ENCODE measurements at places on chromosomes 5 and 9.
A peak's percentile ranks its signal among the peaks of the same experiment; 100 is the strongest.

GRCh38 chr9:35380039-35380438 lies 109.9 kb upstream of the RUSC2 start:
- DNase-seq: no peak

DNA sequence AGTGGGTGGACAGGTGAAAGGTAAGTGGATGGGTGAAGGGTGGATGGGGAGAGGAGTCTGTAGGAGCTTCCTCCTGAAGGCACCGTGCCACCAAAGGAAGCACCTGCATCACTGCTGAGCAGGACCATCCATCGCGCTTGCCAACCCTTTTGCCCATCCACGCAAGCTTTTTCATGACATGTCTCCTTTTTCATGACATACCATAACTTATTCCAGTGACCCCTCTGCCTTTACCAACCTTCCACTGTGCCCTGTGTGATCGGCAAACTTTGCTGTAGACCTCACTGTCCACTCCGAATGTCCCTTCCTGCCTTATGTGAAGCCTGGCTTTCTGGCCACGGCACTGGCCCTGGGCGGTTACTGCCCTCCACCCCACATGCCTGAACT lies 13.4 kb downstream of the FLT4 start:
- DNase-seq: peak; percentile 4

- DNase-seq: no peak
Measured at GRCh38 chr5:164220522-164220921, 715.1 kb downstream of the MAT2B start.

GRCh38 chr5:56413546-56413945 lies 180.4 kb upstream of the ANKRD55 start:
- no peak for DNase-seq

- DNase-seq: no peak
Measured at GRCh38 chr5:6458833-6459232, 10.2 kb downstream of the UBE2QL1 start.

DNA sequence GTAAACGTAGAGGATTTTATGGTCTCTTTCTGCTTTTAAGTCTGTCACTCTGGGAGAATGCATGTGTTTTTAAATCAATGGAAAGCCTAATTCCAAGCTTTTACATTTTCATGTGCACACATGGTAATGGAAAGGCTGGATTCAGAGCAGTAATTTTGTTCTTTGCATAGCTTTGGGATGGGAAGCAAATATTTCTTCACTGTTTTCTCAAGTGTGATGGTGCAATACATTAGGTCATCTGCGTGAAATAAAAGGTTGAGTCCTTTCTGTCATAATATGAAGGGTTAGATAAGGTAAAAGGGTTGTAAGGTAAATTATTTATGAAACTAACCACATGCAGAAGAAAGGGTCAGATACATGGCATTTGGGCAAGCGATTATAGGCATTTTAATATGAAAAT lies 88.2 kb upstream of the NR3C1 start:
- no peak for DNase-seq

DNA sequence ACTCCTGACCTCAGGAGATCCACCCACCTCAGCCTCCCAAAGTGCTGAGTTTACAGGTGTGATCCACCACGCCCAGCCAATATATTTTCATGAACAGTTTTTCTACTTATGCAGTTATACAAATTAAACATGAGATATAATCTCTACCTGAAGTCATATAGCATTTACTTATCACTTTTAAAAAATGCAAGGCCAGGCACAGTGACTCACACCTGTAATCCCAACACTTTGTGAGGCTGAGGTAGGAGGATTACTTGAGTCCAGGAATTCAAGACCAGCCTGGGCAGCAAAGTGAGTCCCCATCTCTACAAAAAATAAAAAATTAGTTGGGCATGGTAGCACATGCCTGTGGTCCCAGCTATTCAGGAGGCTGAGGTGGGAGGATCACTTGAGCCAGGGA lies 164.7 kb upstream of the LHFPL2 start:
- DNase-seq: no peak

DNA sequence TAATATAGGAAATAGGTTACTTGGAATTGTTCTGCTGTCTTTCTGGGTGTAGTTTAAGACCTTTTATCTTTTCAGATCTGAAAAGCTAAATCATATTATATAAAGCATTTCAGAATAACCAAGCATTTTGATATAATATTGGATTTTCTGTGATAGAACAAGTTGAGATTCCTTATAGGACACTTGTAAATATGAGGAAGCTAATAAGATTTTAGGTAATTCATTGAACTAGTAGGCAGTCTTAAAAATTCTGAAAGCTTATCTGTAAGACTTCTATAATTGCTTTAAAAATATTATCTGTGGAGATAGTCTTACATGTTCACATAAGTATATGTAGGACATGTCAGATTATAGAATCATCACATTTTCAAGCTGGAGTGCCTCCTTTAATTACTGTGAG lies 102.8 kb downstream of the SMIM15 start:
- DNase-seq: no peak

GRCh38 chr9:91536211-91536691 lies 112.6 kb upstream of the NFIL3 start:
- DNase-seq: no peak

GRCh38 chr5:150765011-150765798 lies 6.4 kb upstream of the DCTN4 start:
- no peak for DNase-seq
